ENCODE measurements at places on chromosomes 3 and 15.

DNA sequence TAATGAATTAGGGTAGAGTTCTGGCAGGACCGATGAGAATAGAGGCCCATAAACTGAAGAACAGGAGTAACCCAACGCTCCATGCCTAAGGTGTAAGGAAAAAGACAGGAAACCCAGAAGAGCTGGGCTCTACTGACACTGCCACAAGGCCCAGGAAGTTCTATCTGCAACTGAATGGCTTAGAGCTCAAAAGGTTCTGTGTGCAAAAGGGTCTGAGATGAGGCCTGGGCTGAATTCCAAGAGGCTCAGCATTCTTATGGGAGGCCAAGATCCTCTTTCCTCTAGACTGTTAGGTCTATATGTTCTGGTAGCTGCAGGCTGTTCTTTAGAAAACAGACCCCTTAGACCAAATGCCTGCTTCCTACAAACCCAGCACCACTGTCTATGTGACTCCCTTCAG, 30.5 kb upstream of the PRSS50 start:
- DNase-seq = no peak

GRCh38 chr3:128267541-128267940, 114.3 kb downstream of the EEFSEC start:
- no peak for DNase-seq

DNA sequence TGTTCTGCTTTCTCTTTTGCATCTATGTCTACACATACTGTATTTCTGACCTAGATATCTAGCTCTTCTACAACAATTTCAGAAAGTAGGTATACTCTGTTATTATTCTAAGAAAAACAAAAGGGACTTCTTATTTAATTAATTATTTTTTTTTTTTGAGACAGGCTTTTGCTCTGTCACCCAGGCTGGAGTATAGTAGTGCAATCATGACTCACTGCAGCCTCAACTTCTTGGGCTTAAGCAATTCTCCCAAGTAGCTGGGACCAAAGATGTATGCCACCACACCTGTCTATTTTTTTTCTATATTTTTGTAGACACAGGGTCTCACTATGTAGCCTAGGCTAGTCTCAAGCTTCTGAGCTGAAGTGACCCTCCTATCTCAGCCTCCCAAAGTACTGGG, 130.6 kb downstream of the MBNL1 start:
- no peak for DNase-seq

- no peak for DNase-seq
Measured at GRCh38 chr3:186988806-186989205, 58.5 kb downstream of the ST6GAL1 start.

GRCh38 chr3:2166552-2166951, 67.9 kb downstream of the CNTN4 start:
- no peak for DNase-seq

GRCh38 chr3:78670746-78671145, 1097.1 kb downstream of the ROBO1 start:
- no peak for DNase-seq

DNA sequence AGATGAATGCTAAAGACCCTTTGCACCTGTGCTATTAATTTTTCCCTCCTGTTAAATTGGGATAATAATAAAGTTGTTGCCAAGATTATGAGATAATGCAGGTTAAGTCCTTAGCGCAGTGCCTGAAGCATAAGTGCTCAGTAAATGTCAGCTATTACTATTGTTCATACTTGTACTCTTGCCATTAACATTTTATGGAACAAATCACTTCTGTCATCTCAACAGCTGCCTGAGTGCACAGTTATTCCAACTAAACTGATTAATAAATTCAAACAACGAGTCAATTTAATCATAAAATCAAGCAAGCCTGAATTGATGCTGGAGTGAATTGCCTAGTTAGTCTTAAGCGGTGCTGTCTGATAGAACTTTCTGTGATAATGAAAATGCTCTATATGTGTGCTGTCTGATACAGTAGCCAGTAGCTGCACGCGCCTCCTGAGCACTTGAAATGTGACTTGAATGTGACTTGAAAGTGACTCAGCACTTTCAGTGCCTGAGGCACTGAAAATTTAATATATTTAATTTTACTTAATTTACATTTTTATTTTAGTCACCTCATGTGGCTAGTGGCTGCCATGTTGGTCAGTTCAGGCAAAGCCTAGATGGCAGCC, 198.7 kb upstream of the PFN2 start:
- DNase-seq = no peak

GRCh38 chr15:58222679-58223078, 84.5 kb downstream of the AQP9 start:
- no peak for DNase-seq

DNA sequence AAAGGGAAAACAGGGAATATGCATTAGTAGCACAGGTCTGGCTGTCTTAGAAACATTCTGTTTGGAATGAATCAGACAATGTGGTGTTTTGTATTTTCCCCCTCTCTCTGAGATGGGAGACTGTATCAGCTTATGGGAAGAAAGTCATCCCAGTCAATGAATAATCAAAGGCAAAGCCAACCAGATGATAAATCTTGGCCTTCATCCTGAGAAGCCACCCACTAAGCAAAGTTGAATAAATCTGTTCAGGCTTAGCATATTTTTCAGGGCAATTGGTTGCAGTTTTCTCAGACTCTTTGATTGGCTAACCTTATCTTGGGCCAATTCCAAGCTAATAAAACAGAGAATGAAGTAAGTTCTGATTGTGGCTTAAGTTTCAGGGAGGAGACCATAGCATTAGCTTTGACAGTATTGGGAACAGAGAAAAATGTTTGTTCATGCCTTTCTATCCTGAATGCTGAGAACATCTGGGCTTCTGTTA, 63.6 kb upstream of the ARL8B start:
- DNase-seq = no peak

- DNase-seq = no peak
Measured at GRCh38 chr3:116135457-116136085, 309.7 kb downstream of the LSAMP start.

DNA sequence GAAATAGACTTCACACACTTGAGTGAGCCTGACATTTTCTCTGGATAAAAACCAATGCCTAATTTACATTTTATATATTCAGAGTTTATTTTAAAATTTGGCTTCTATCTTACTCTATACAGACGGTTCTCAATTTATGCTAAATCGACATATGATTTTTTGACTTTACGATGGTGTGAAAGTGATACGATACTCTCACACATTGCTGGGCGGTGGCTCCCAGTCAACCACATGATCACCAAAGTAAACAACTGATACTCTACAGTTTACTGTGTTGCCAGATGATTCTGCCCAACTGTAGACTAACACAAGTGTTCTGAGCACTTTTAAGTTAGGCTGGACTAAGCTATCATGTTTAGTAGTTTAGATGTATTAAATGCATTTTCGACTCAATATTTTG, 25.1 kb upstream of the GADL1 start:
- no peak for DNase-seq
